ENCODE measurements at places on chromosomes 1 and 21.

- no peak for DNase-seq
Observed at GRCh38 chr1:175388285-175388684, 195.7 kb upstream of the KIAA0040 start.

GRCh38 chr1:179082999-179083335, 1.1 kb downstream of the TOR3A start:
- peak; percentile 73 for DNase-seq

DNA sequence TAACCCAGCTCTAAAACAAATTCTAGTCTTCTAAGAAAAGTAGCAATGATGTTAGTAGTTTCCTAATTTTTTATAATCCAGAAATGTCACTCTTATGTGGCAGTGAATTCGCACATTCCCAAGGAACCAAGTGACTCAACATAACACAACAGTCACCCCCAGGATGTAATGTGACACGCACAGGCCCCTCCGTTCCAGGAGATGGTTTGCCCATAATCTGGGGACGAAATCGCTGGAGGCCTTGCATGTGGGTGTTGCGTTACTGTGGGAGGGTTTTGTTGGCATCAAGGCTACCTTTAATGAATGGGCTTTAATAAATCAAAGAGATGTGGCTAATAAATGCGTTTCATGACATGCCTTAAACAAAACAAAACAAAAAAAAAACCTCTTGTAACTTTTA, 50.9 kb downstream of the EVA1C start:
- DNase-seq: no peak

GRCh38 chr1:197799271-197799670, 24.0 kb upstream of the DENND1B start:
- DNase-seq: no peak

- no peak for DNase-seq
Observed at GRCh38 chr1:89130716-89131115, 4.8 kb upstream of the GBP2 start.

- peak; percentile 74 for DNase-seq
Observed at GRCh38 chr1:8701794-8702471, 115.5 kb downstream of the RERE start.

DNA sequence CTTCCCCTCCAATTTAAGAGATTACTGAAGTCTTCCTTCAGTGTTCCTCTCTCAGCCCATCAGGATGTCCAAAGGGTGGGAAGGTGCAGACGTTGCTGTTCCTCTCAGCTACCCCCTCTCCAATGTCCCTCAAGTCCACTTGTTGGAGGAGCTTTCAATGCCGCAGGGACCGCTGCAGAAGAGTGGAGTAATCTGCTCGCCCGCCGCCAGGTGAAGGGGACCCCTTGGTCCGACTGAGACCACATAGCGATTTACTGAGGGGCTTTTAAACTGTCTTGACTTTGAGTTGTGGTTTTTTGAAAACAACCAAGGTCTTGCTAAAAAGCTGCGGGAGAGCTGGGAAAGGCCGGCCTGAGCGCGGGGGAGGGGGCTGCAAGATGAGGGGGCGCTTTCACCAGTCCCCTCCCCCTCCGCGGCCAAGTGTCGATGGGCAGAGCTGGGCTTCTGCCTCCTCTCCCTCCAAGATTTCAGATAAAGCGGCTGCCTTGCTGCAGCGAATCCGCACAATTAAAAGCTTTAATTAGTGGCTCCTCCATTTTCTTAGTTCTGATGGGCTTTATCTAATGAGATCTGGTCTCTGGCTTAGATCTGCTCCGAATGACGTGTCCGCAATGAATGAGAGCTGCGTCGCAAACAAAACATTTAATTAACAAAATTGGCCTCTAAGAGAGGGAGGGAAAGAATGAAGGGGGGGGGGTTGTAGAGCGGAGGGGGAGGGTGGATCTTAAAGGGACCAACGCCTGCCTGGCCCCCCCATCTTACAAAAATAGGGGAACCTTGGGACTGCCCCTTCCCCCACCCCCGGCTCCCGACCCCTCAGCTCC, 5.9 kb downstream of the LMO4 start:
- DNase-seq: peak; percentile 58

DNA sequence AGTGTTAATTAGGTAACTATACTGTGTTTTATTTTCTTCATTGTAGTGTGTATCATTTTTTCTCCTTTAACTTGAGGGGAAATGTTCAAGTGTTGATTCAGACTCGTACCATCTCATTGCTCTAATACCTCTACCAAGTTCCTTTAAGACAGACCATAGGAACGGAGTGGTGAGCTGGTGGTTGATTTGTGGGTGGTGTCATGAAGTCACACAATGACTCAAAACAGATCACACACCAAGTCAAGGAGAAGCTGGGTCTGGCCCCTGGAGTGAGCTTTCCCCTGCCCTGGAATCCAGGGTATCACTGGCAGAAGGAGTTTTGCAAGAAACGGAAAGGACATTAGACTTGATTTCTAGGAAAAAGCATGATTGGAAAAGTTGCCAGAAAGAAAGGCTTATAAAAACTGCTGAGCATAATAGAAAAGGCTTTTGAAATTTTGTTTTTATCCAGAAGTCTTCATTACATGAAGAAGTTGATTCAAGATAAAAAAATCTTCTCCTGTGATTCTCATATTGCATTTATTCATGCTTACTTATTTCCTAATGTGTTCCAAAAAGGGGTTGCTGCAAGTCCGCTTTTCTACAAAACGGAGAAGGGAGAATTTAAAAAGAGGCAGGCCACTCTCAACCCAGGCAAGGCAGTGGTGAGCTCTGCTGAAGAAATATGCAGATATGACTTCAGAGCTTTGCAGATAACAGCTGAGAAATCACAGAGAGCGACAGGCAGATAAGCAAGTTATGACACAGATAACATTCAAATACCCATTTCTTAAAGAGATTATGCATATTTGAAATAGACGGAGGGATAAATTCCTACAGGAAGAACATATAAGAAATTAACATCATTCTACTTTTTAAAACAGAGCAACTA, 79.7 kb downstream of the TBX19 start:
- no peak for DNase-seq
